ENCODE measurements at places on chromosomes 4 and X. TPM values are rescaled to one million over a fixed set of nuclear protein-coding genes. Genes with fewer than 3 reads are reported as not detected.

- no peaks in the 10 kb centered on the region for H3K4me1 ChIP-seq
- H3K4me3 ChIP-seq: no peak overlapping the region
- no peaks in the 10 kb centered on the region for H3K27me3 ChIP-seq
These were observed 74.7 kb upstream of the SMAD1 start for GRCh38 chr4:145406970-145407369.

The RBM46 gene
- 0.06 TPM for total RNA-seq

GRCh38 chr4:147085781-147086180 is 140.1 kb upstream of the TTC29 start:
- no peaks in the 10 kb centered on the region for H3K36me3 ChIP-seq
- H3K27me3 ChIP-seq: no peaks in the 10 kb centered on the region
- H3K4me3 ChIP-seq: no peak overlapping the region
- no peaks in the 10 kb centered on the region for H3K4me1 ChIP-seq
- no peak for DNase-seq

DNA sequence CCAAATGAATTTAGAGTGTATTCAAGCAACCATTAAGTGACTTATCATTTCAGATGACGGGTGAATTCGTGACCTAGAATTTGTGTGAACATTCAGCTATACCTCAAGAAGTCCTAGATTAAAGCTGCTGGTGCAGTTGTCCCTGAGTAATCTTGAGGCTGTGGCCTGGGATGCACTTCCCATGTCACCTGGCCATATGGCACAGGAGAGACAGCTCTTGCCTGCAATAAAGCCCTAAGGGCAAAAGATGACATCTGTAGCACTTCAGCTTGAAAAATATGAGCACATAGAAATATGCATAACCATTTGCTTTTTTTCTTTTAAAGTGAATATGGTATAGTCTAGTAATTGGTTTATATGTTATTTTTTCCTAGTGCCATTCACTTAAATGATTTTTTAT is 125.8 kb downstream of the FHDC1 start:
- DNase-seq: no peak
- H3K4me1 ChIP-seq: peaks cover 3% of the 10 kb centered on the region
- no peaks in the 10 kb centered on the region for H3K27me3 ChIP-seq
- H3K4me3 ChIP-seq: no peak overlapping the region
- no peak overlapping the region for H3K27ac ChIP-seq
- no peaks in the 10 kb centered on the region for H3K36me3 ChIP-seq

The ITIH6 gene
- total RNA-seq: 0.22 TPM

The FAM9B gene
- not detected for total RNA-seq

DNA sequence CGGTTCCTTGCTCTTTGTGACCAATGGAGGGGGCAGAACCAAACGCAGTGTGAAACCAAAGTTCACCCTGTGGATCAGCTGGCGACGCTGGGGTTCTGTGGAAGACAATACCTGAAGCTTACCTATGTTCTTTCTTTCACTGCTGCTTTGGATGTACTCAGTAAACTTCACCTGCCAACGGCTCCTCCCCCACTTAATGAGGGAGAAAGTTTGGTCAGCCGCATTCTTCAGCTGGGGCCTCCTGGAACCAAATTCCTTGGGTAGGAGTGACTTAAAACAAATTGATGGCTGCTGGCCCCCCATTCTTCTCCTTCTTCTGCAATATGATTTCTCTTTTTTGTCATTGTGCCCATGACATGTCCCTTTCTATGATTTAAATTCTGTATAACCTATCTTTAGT is 282.4 kb downstream of the ANK2 start:
- H3K27ac ChIP-seq: no peak overlapping the region
- no peaks in the 10 kb centered on the region for H3K27me3 ChIP-seq
- H3K4me1 ChIP-seq: no peaks in the 10 kb centered on the region
- peaks cover 12% of the 10 kb centered on the region for H3K36me3 ChIP-seq
- no peak overlapping the region for H3K4me3 ChIP-seq

GRCh38 chrX:48573690-48574269 is 504 bp upstream of the RBM3 start:
- DNase-seq: no peak
- peak overlapping the region; percentile 98 for H3K27ac ChIP-seq
- no peaks in the 10 kb centered on the region for H3K27me3 ChIP-seq
- H3K4me1 ChIP-seq: peaks cover 20% of the 10 kb centered on the region
